ENCODE measurements at places on chromosomes 5 and 9. TPM values are rescaled to one million over a fixed set of nuclear protein-coding genes. Genes with fewer than 3 reads are reported as not detected.
A peak's percentile ranks its signal among the peaks of the same experiment; 100 is the strongest.

DNA sequence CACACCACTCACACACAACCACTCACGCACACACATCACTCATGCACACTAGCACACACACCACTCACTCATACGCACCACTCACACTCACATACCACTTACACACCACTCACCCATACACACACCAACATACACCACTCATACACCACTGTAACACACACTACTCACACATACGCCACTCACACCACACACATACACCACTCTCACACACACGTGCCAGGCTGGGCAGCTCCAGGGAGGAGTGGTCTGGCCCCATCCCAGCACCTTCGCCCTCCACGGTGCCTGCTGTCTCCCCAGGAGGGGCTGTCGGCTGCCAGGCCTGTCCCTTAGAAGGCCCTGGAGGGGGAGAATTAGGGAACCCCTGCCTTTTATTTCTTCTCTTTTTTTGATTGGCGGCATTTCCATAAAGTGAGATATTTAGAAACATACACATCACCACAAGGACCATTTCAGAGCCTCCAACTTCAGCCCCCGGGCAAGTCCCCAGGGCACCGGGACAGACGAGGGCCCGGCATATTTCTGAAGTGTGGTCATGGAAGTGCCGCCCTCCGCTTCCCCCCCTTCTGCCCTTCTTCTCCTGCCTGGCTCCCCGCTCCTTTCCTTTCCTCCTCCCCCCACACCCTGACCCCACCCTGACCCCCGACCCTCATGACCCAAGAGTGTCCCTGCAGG, 6.3 kb upstream of the ASB6 start:
- no peak for DNase-seq

- no peak for DNase-seq
These were observed 1.1 kb upstream of the LCN9 start for GRCh38 chr9:135661816-135662560.

- DNase-seq: no peak
These were observed 141.0 kb downstream of the PBX3 start for GRCh38 chr9:125888211-125888610.

DNA sequence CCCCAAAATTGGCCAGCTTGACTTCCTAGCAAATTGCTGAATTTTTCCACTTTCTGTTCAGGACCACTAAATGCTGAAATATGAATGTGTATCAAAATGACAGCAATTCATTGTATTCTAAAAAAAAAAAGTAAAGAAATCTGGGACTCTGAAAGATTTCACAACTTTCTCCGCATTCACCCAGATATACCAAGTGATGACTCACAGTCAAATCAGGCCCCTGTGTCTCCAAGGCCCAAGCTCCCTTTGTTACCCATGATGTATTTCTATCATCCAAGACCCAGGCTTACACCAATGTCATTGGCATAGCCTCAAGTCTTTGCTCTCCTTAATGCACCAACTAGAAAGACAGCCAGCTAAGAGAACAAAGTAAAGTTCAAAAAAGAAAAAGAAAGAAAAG, 493.9 kb downstream of the NTRK2 start:
- no peak for DNase-seq

GRCh38 chr9:128790536-128790935, 3.5 kb downstream of the TBC1D13 start:
- no peak for DNase-seq

DNA sequence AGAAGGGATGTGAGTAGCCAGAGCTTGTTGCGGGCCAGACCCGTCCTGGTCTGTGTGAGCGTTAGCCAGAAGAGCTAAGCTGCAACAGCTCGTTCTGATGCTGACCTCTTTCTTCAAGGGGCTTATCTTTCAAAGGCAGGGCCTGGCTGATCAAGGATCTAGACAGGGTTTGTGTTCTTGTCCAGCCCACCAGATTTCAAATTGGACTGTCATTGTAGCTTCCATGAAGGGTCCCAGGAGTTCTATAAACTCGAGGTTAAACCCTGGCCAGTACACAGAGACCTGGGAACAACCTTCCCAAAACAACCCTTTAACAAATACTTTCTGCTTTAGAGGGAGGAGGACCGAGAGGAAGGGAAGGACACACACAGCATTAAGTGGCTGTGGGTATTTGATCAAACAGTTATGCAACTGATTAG, 153.0 kb upstream of the TUT7 start:
- DNase-seq: no peak

- peak; percentile 98 for DNase-seq
These were observed 29.0 kb downstream of the PTGES2 start for GRCh38 chr9:128098297-128099230.

GRCh38 chr5:164119806-164120447, 614.5 kb downstream of the MAT2B start:
- peak; percentile 68 for DNase-seq

- DNase-seq: no peak
These were observed 4.3 kb downstream of the SH3GLB2 start for GRCh38 chr9:129023908-129024233.

DNA sequence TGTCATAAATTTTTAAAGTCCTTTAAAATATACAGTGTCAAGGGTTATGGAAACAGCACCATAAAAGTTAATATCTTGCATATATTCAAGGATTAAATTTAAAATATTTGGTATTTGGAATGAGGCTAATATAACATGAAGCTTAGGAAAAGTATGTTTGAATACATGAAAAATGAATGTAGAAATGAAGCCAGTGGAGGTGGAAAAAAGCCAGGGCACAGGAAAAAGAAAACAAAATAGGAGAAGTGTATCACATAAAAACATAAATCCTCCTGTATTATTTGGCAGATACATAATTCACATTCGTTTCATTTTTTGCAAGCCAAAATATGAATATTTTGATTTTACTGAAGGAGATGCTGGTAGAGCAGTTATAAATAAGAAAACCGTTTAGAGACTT, 587.0 kb upstream of the ZNF608 start:
- no peak for DNase-seq

DNA sequence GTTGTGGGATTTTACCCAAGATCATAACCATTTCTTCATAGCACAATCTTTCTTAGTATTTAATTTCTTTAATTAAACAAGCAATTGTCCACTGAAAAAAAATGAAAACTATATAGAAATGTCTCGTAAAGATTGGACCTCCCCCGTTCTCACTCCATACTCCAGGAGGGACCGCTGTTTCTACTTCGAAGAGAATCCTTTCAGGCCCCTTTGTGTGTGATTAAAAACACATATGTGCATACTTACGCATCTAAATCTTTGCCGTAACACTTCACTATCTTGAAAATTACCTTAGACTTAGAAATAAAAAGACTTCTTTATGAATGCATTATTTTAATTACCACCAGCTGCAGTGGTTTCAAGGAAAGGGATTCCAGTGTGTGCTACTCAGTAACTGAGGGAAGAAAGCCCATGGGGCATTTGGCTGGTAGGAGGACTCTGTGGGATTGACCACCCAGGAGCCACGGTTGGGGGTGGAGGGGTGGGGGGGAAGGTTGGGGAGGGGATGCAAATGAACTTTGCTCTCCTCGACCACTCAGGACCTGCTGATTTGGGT, 209.1 kb downstream of the FAM114A2 start:
- no peak for DNase-seq

SIL1 gene
- total RNA-seq: 50.3 TPM

KIF4B gene
- total RNA-seq: 0.17 TPM

MARCHF11 gene
- total RNA-seq: not detected

FGF1 gene
- total RNA-seq: 0.85 TPM

MYOT gene
- not detected for total RNA-seq

AJM1 gene
- total RNA-seq: 1.0 TPM

TEX53 gene
- not detected for total RNA-seq
